ENCODE measurements at places on chromosomes 11 and 22. TPM values are rescaled to one million over a fixed set of nuclear protein-coding genes. Genes with fewer than 3 reads are reported as not detected.

Gene TMEM191C
- 3.2 TPM for total RNA-seq

DNA sequence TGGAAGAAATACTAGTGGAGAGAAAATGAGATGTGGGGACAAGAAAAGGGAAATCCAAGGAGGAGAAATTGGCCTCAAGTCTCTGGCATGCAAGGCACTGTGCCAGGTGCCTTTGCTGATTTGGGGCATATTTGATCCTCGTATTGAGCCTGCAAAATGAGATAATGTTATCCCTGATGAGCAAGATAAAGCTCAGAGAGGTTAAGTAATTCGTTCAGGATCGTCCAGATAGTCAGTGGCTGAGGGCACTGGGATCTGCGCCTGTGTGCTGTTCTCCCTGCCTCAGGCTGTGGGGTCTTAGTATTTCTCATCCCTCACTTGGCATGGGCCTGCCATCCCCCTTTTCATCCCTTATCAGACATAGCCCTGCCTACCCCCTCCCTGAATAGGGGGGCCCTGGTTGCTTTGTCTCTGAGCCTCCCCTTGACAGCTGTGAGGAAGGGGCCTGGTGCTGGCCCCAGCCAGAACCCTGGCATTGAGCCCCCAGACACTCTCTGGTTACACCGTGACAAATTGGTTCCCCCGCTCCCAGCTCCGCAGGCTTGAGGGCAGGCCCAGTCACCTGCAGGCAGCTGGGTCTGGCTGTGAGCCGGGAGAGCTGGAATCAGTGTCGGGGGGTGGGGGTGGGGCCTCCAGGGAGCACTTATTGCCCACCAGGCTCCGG is 85.7 kb downstream of the NECTIN1 start:
- no peak for DNase-seq

Gene MPPED2
- total RNA-seq, result not detected

GRCh38 chr22:29765905-29766631 is 739 bp downstream of the ZMAT5 start:
- peak; percentile 43 for DNase-seq

Gene B4GALNT4
- not detected for total RNA-seq

GRCh38 chr22:37844904-37845329 is 783 bp upstream of the ANKRD54 start:
- DNase-seq, result no peak

Gene ROBO4
- total RNA-seq, result not detected

GRCh38 chr11:59273373-59273841 is 60.7 kb upstream of the MPEG1 start:
- DNase-seq, result peak; percentile 97

Gene HEPACAM
- total RNA-seq, result not detected

DNA sequence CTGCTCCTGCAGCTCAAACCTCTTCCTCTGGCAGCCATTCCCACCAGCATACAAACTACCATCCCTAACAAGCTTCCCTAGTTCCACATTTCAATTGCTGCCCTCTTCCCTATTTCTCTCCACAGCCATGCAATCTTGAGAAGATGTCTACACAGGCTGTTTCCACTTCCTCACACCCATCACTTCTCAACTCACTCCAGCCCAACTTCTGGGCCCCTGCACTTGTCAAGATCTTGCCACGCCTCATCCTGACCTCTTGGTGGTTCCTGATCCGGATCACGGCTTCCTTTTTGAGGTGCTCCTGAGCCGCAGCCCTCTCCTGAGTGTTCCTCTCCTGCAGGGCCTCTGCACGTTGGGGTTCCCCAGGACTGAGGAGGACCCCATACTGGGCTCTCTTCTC is 22.6 kb downstream of the RPL27A start:
- DNase-seq, result no peak

DNA sequence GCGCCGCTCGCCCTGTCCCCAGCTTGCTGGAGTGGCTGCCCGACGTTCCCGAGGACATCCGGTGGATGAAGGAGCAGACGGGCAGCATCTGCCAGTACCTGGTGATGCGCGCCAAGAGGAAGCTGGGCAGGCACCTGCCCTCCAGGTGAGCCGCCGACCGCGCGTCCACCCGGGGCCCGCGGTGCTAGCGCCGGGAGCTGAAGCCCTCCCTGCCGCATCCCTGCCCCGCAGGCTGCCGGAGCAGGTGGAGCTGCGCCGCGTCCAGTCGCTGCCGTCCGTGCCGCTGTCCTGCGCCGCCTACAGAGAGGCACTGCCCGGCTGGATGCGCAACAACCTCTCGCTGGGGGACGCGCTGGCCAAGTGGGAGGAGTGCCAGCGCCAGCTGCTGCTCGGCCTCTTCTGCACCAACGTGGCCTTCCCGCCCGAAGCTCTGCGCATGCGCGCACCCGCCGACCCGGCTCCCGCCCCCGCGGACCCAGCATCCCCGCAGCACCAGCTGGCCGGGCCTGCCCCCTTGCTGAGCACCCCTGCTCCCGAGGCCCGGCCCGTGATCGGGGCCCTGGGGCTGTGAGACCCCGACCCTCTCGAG is 3.3 kb upstream of the CRACR2B start:
- DNase-seq, result no peak

DNA sequence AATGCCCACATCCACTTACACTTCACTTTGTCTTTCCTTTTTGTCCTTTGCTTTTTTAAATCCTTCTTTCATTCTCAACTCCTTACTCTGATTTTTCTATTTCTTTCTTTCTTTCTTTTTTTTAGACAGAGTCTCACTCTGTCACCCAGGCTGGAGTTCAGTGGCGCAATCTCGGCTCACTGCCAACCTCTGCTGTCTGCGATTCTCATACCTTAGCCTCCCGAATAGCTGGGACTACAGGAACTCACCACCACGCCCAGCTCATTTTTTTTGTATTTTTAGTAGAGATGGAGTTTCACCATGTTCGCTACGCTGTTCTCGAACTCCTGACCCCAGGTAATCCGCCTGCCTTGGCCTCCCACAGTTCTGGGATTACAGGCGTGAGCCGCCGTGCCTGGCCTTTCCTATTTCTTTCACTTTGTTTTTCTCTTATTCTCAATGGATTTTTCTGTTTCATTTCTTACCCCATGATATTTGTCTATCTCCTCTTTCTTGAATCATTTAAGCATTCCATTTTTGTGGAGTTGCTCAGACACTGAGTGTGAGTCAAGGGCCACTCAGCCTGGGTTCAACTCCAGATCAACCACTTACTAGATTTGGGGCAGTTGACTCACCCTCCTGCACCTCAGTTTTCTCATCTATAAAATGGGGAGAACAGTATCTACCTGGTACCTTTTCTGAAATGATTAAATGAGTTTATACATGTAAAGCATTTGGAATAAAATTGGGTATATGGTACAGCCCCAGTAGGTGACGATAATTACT is 7.6 kb downstream of the KCNJ5 start:
- DNase-seq, result no peak

DNA sequence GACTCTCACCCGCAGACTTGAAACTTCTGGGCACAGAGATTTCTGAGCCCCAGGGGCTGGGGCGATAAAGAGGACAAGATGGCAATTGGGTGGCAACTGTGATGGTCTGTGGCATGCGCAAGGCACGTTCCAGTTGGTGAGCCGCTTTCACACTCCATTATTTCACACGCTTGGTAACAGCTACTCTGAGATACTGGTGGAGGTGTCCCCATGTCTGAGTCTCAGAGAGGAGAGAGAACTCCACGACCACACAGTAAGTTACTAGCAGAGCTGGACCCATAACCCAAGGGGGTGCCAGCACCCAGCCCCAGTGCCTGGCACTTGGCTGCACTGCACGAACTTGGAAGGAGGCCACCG is 6.0 kb upstream of the KCNJ4 start:
- DNase-seq, result no peak

Gene FAM181B
- total RNA-seq, result not detected

Gene POLD4
- 160 TPM for total RNA-seq

DNA sequence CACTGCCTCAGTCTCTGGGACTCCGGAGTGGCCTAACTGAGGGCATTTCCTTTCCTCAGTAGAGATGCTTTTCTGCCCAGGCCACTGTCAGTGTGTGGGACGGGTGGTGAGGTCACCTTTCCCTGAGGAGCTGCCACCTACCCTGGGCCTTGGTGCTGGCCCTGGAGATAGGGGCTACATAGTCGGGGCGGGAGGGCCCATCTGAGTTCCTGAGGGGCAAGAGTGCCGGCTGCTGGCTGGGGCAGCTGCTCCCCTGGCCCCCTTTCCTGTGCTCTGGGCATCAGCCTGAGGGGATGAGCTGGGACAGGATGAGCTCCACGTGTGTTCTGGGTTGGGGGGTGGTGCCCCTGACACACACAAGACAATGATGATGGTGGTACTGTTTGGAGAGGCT is 5.4 kb downstream of the KCNC1 start:
- no peak for DNase-seq
